ENCODE measurements at places on chromosomes 7 and 10.

DNA sequence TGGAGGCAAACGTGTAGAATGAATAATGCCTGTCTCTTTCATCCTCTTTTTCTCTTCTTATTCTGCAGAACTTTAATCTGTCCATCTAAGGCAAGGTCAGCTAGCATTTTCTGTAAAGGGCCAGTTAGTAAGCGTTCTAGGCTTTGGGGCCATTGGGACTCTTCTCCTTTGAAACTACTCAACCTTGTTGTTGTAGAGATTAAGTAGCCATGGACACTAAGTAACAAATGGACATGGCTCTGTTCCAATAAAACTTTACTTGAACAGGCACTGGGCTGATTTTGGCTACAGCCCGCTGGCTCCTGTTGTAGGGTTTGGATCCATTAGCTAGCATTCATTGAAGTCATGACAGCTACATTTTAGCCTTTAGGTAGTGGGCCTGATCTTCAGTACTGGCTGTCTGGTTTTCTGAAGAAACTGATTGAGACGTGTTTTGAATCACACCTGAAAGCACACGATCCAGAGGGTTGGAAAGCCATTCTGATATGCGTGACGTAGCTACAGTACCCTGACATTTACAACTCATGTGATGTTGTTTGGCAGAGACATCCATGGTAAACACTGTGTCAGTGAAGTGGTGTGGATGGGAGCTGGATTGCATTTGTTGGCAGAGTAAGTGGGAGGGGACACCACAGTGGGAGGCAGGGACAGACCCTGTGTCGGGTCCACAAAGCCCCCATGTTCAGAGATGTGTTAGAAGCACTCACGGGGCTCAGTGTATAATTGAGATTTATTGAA, 92.5 kb downstream of the MTPN start:
- no peak for DNase-seq

DNA sequence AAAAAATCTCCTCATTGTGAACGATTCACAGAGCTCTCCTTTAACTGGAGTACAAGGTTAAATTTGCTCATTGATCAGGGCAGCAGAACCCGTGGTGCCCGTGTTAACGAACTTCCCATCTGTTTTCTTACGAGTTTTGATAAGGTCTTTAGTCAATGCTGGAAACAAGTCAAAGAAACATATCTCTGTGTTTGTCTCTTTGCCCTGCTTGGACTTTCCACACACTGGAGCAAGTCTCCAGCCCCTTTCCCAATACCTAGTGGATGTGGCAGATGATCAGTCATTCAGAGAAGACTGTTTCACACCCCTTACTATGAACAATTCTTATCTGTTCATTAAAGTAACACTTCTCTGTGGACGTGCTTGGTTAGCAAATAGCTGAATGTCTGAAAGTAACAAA, 121.3 kb downstream of the ARID5B start:
- DNase-seq, result no peak

- peak; percentile 54 for DNase-seq
Observed at GRCh38 chr7:47586925-47587324, 5.0 kb upstream of the TNS3 start.

GRCh38 chr10:131453721-131454634, 142.5 kb upstream of the TCERG1L start:
- no peak for DNase-seq

DNA sequence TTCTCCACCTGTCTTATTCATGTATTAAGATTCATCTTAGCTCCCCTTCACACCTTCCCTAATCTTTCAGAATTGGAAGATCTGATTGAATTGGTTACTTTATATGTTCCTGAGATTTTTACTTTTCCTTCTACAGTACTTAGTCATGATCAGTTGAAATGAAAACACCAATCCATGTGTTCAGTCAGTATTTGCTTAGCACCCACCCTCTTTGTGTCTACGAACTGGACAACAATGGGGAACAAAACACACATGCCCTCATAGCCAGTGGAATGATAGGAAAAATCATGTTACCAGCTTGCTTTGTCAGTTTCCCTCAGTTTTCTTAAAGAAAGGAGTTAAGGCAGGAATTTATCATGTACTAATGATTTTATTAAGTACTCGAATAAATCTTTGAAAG, 2.0 kb downstream of the MASTL start:
- DNase-seq, result no peak

GRCh38 chr7:91280185-91280584, 16.0 kb downstream of the FZD1 start:
- DNase-seq, result no peak

GRCh38 chr10:361203-362081, 226.2 kb downstream of the ZMYND11 start:
- no peak for DNase-seq

GRCh38 chr10:35359056-35359455, 22.7 kb downstream of the CCNY start:
- DNase-seq, result no peak

- no peak for DNase-seq
Observed at GRCh38 chr7:134028853-134029252, 98.3 kb upstream of the LRGUK start.

DNA sequence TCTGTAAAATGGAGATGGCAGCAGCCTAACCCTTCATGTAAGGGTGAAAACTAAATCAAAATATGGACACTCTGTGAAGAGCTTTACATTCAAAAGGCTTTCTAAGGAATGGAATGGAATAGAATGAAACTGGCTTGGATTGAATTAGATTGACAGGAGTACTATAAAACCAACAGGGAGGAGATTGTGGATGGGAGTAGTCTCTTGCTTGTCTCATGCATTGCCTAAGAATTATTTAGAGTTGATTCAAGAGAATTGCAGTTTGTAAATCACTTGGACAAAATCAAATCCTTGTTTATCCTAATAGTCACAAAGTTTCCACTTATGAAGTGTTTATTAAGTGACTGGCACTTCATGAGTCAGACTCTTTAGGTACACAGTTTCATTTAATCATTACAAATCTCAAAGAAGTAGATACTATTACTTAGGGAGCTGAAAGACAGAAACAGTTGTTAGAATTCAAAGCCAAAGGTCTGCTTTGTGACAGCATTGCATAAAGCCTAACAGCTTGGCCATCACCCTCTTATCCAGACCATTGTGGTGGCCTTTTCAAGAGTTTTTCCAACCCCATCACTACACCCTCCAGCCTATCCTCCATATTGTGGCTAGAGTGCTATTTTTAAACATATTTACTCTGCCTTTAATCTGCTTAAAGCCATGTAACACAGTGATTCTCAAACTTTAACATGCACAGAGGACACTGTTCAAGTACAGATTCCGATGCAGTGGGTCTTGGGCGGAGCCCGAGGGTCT, 91.9 kb upstream of the GHITM start:
- no peak for DNase-seq
